ENCODE measurements at places on chromosomes 3 and 15.

GRCh38 chr3:154060238-154061000 lies 60.8 kb upstream of the ARHGEF26 start:
- no peak for DNase-seq

- DNase-seq, result no peak
Measured at GRCh38 chr3:13277196-13277813, 142.8 kb downstream of the NUP210 start.

- no peak for DNase-seq
Measured at GRCh38 chr3:142450189-142450588, 2.4 kb upstream of the XRN1 start.

DNA sequence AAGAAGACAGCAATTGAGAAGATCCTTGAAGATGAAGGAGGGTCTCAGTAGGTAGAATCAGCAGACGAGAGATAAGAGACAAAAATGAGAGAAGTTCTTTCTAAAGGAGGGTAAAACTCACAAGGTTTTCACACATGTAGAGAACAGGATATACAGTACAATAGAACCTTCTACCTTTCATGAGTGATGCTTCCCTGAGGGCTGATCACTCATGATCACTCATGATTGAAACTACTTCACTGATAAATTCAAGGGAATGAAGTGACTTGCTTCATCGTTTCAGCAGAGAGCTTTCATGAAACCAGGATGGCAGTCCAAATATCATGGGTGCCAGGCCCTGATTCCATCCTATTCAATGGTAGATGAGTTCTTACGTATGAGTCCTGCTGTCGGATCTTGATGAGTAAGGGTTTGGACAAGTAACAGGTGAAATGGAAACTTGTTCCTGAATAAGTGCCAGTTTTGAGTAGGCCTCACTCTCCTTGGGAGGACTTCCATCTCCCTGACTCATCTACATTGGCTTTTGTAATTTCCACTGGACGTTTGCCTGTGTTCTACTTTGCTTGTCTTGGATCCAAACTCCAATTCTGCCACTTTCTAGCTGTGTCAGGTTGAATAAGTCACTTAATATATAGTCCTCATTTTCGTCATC lies 9.6 kb upstream of the CLDN16 start:
- DNase-seq, result no peak

DNA sequence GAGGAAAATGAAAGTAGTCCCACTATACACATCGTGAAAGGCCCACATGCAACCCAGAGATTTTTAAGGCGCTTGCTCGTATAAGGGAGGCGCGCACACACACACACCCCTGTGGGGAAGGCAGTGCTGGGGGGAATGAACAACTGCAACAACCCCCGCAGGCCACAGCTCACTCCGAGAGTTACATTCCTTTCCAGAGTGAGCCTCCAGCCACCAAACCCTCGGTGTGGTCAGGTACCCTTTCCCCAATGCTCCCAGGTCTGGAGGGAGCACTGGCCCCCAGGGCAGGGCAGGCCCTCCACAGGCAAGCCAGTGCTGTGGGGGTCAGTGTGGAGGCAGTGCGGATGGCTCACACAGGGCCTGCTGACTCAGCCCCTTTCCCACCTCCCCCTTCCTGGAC lies 115.6 kb downstream of the OCA2 start:
- no peak for DNase-seq

GRCh38 chr15:36403351-36403750 lies 176.1 kb upstream of the CDIN1 start:
- no peak for DNase-seq

GRCh38 chr15:74451861-74452835 lies 8.8 kb downstream of the UBL7 start:
- no peak for DNase-seq

DNA sequence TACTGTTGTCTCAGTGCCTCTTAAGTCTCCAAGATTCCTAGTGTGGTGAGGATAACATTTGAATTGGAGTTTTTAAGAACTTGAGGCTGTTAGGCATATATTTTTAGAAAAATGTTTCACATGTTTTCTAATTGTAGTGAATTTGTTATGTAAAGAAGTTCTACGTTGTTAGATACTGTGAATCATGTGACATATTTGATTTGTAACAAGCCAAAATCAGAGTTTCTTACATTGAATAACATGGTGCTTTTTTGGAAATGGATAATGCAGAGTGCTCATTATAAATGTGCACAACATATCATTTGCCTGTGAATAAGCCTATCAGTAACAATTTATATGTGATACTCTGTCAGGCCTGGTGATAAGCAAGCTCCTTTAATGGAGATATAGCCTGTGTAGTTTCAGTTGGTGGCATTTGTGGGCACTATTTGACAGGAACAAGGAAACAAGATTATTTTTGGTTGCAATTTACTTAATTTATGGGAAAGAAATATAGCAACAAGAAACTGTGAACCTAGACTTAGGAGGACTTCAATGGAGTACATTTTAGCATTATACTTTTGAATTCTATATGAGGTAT lies 328.8 kb downstream of the ARPP21 start:
- DNase-seq, result no peak

DNA sequence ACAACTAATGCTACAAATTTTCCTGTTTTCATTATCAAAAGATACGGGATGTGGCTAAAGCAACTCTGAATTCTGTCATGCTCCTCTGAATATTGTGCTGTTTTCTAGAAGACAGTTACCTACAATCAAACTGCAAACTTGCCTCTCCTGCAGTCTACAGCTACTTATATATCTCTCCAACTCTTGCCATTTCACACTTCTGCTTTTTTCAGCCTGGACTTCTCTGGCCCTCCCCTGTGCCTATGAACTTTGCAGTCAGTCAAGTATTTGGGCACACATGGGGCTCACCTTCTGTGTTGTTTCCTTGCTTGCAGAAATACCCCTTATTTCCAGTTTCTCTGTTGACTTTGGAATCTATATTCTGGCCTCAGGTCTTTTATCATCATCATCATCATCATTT lies 575.6 kb downstream of the GRM7 start:
- no peak for DNase-seq

DNA sequence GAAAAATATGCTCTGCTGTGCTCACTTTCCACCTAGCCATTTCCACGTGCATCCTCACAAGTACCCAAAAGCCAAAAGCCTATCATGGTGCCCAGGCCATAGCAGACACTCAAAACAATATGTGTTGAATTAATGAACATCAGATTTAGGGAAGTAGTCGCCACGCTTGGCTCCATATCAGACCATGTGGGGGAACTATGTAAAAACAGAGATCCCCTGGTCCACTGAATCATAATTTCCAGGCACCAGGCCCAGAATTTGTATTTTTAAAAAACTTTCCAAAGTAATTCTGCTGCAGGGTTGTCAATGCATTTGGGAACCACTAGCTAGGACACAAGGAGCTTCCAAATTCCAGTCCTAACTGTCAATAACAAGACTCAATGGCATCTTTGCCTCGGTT lies 77.3 kb downstream of the CNTN3 start:
- DNase-seq, result no peak

- DNase-seq, result no peak
Measured at GRCh38 chr15:75368689-75369239, 357 bp upstream of the MAN2C1 start.

- no peak for DNase-seq
Measured at GRCh38 chr3:126051234-126051633, 32.7 kb downstream of the SLC41A3 start.
